Stimulated activated CD8-positive, alpha-beta memory T cell treated with anti-CD3 and anti-CD28 coated beads, Interleukin-4, amount 100 ng/mL, for 1 hour (primary cell): ENCODE measurements at places on chromosomes 2 and 18.

- no peak for DNase-seq
Observed at GRCh38 chr2:190467575-190468083, 59.5 kb downstream of the MFSD6 start.

- no peak for DNase-seq
Observed at GRCh38 chr2:44929159-44929734, 12.3 kb upstream of the SIX3 start.

DNA sequence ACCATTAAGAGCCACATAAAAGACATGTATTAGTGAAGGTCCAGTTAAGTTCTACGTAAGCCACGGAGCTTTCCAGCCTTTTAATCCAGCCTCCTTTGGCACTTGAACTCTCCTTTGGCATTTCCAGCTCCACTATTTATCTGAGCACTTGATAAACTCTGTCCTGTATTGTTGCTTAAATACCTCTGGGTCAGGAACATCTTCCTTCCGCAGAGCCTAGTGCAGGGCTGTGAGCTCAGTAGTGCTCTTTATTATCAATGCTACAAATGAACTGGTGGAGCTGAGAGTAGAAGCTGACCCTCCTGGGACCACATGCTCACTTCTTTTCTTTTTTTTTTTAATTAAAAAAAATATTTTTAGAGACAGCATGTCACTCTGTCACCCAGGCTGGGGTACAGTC, 4.9 kb downstream of the STPG4 start:
- no peak for DNase-seq

GRCh38 chr2:95052804-95053479, 27.4 kb downstream of the MAL start:
- no peak for DNase-seq

DNA sequence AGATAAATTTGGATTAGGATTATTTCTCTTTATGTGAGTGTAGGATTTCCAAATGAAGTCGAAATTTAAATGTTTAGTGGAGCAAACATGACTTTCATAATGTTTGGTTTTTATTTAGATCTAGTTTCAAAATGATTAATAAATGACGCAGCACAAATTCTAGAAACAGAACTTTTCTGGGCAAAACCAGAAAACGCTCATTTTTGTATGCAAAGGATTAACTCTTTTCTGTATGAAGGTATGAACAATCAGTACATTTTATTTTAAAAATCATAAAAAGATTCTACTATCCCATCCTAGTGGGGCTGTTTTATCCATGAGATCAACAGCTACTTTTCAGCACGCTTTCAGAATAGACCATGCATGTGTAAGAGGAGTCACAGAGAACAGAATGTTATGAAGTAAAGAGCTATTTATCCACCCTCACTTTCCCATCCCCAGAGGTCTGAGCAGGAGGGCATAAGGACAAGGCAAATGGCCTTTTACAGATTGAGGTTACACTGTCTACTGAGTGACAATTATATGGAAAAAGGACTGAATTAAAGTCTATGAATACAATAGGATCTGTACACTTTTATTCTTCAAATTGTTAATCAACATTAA, 270.8 kb downstream of the ZEB2 start:
- no peak for DNase-seq

- no peak for DNase-seq
Observed at GRCh38 chr2:156700681-156701080, 264.5 kb downstream of the GPD2 start.

DNA sequence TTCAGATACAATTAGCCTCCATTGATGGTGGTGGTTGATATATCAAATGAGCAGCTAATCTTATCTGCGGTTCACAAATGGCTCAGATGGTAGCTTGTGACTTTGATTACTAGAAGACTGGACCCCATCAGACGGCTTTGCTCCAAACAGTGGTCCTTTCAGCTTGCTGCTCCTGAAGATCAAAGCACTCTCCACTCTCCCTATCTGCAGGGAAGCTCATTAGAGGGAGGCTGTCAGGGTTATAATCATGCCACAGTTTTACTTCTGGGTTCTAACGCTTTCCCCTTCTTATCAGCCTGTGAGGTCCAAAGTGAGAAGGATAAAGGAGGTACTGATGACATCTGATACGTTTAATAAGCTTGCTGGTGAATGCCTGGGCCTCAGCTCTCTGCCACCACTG, 247.1 kb upstream of the NT5C1B start:
- no peak for DNase-seq

DNA sequence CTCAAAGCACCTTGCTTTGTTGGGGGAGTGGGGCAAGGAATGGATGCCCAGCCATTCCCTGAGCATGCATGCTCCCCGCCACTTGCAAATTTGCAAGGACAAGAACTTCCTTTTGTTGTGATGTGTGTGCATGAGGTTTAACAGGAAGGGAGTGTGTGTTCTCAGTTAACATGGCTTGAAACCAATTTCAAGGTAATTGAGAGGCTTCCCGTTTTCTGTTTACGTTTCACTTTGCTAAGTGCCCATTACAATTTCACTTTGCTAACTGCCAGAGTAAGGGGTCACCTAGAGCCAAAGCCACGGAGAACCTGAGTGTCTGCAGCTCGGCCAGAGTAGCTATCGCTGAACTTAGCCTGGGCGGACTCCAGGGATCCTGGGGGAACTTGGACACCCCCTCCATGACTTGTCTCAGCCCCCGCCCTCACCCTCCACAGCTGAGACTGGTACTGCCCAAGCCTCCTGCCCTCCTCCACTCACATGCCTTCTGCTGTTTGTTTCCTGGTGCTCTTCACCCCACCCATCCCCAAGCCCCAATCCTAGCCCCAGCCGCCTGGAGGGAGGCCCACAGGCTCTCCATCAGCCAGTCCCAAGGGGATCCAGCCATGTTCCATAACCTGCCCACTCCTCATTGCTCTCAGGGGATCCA, 53.6 kb upstream of the LAPTM4A start:
- DNase-seq: no peak

- DNase-seq: no peak
Observed at GRCh38 chr18:49041435-49042245, 90.9 kb upstream of the SMAD7 start.

DNA sequence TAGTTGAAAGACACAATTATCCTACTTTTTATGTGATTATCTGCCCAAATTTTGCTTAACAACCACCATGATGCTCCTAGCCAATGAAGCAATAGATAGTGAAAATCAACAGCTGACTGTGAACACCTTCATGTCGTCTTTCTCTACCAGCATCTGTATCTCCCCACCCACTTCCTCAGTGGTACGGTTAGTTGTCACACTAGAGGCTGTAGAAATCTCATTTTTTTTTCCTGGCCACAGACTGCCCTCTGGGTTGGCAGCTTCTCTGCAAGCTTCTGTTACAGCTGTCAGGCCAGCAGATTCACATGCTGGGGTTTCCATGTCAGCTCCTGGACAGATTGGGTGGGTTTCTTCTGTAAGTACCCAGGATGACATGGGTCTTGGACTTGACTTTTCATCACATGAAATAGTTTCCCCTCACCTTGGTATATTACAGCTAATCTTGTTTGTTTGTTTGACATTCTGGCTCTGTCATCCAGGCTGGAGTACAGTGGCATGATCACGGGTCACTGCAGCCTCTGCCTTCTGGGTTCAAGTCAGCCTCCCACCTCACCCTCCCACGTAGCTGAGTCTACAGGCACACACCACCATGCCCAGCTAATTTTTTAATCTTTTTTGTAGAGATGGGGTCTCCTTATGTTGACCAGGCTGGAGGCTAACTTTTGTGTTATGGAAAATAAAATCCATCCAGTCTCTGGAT, 24.3 kb downstream of the STAT4 start:
- DNase-seq: no peak

- no peak for DNase-seq
Observed at GRCh38 chr2:29051730-29052129, 22.6 kb downstream of the PCARE start.

DNA sequence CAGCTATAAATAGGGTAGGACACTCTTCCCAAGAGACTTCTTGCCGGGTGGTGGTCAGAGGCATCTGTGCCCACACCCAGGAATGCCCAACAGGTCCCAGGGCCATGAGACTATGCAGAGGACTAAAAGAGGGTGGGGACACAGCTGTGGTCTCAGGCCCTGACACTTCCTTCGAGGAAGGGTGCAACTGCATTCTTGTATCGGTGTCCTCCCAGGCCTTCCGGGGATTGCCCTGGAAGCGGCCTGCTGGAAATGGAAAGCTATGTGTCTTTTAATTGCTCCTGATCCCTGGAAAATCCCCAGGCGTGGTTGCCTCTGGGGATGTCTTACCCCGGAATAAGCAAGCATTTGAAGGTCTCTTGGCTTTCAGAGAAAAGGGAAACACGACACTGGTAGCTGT, 176.7 kb downstream of the SOX11 start:
- DNase-seq: no peak

DNA sequence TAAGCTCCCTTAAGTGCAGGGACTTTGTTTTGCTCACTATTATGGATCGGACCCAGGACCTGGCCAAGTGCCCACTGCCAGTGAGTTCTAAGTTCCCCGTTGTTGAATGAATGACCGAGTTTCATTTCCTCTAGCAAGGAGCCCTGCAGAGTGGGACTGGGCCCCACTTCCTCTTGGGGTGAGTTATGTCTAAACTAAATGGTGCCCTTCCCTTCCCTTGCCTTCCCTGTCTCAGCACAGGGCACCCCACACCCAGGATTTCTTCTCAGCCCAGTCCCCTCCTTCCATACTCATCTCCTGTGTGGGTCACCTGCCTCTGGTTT, 195.3 kb upstream of the HS6ST1 start:
- no peak for DNase-seq

- no peak for DNase-seq
Observed at GRCh38 chr2:225097035-225097434, 54.8 kb upstream of the DOCK10 start.

DNA sequence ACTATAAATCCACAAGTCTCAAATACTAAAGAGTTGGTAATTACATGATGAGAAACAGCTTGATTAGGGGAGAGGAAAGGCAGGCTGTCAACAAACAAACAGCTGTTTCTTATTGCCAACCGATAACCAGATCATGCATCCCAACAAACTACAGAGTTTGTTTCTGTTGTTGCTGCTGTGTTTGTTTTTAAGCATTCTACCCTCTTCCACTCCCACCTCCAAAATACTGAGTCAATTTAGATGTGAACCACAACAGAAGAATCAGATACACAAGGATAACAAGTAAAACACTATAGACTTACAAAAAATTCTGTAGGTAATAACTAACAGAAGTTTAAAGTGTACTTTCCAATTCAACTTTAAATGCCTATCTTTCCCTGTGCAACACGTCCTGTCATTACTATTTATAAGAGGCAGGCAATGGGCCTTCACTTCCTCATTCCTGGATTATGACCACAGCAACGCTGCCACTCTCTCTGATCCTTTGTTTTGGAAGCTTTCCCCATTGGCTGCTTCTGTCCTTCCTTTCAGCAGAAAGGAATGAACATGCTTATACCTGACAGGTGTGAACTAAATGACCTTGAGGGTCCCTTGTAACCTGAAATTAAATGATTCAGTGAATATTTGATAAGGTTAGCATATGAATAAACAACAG, 152.0 kb downstream of the SRBD1 start:
- no peak for DNase-seq

DNA sequence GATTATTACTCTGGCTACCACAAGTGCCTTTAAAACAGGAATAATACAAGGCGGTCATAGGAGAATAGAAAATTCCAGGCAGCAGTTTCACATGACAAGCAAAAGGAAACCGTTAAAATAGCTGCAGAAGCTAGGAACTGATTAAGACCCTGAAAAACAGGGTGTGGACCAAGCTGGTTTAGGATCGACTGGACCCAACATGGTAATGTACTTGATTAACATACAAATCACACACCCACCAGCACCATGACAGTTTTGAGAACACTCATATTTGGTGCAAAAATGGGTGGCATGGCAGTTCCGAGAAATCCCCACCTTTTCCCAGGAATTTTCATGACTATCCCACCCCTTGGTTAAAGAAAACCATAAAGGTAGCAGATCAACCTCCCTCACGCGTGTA, 51.9 kb upstream of the TMEM163 start:
- DNase-seq: no peak

DNA sequence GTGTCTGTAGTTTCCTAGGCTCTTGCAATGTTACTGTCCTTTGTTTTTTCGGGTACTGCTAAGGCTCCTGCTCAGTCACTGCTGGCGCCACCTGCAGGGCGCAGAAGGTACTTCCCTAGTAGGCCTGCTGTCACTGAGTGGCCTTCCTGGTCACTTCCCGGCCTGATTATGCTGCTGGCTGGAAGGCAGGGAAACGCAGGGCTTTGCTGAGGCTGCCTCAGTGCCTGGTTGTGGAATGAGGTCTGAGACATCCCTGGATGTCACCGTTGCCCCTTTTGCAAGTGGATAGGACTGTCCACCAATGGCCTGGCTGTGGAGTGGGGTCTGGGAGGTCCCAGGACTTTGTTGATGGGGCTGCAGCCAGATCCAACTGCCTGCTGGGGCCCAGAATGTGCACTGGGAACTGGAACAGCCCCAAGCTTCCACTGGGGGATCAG, 13.1 kb downstream of the DAW1 start:
- DNase-seq: peak; percentile 2

- no peak for DNase-seq
Observed at GRCh38 chr2:76985387-76986136, 536.6 kb downstream of the LRRTM4 start.

DNA sequence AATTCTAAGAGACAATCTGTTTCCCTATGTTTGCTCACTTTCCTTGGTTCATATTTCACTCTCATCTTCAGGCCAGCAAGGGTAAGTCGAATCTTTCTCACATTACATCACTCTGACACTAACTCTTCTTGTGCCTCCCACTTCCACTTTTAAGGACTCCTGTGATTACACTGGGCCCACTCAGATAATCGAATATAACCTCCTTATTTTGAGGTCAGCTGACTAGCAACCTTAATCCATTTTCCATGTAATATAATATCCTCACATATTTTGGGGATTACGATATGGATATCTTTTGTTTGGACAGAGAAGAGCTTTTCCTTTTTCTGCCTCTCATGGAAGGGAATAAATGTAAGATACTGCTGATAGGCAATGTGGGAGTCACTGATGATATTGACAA, 2015.7 kb upstream of the LRRTM1 start:
- no peak for DNase-seq

DNA sequence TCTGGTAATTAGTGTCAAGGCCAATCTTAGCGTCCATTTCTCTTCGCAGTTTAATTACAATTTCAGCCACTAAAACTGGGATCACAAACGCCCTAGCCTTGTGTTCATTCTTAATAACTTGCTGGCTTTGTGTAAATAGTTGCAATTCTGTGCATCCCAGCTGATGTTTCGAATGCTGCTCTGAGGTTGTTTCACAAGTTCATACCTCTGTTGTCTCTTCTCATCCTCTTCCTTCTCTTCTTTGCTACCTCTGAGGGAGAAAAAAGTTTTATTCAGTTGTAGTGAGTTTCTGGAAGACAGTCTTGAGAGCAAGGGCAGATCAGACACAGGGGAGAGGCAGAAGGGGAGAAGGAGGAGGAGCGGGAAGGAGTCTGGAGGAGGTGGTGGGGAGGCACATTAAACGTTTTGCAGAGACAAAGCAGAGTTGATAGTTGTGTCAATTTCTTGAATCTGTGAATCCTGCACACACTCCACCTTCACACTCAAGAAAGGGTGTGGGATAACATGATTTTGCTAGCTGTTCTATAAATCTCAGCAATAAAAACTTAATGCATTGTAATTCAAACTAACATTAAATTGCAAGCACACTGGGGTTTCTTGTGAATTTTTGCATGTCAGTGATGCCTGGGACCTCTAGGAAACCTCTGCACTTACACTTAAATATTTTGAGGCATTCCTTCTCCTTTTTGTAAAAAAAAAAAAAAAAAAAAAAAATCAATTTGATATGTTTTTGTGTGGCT, 6.8 kb downstream of the MEIS1 start:
- no peak for DNase-seq
